Right hindlimb (tissue), 1 donor: ENCODE measurements at places on chromosomes 1 and 21.

DNA sequence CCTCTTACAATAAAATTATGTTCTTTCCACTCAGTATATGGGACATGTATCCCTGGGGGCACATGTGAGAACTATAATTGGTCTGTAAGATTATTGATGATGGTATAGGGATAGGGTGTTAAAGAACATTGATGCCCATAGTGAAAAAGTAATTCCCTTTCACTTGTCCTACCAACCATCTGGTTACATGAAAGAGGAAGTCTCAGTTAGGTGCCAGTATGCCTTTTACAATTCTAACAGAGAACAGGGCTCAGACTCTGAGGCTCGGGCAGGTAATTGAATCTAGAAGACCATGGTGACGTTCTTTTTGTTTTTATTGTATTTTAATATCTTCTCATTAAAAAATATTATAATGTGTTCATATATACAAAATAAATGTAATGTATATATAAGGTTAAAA, 113.6 kb downstream of the FGGY start:
- DNase-seq: no peak

- no peak for DNase-seq
These were observed 69.4 kb downstream of the NID1 start for GRCh38 chr1:235995511-235995910.

DNA sequence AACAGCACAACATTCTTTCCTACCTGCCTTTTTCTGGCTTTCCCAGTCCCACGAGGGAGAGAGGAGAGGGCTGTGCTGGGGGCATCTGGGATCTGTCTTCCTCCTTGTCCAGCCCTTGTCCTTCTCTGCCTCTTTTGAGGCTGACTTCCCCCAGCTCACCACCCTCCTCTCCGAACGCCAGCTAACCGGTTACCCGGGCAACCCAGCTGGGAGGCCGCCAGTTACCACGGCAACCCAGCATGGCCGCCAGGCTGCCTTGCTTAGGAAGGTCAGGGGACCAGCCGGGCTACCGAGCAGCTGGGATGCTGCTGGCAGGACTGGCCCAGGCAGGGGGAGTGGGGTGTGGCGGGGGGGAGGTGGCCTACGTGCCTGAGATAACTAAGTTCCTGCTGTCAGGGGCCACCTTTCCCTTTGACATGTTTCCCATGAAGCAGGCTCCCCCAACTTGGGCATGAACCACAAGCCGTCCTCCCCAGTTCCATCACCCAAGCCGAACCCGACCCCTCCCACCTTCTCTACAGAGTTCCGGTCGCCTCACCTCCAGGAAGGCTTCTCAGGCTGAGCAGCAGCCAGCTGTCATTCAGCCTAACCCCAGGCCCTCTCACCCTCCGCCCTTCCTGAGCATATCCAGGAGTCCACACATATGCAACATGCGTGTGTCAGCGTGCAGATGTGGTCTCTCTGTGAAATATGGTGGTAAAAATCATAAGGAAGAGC, 8.7 kb downstream of the PLEKHA6 start:
- DNase-seq: peak; percentile 91

- peak; percentile 37 for DNase-seq
These were observed 3.7 kb upstream of the SHISAL2A start for GRCh38 chr1:52629325-52629643.

DNA sequence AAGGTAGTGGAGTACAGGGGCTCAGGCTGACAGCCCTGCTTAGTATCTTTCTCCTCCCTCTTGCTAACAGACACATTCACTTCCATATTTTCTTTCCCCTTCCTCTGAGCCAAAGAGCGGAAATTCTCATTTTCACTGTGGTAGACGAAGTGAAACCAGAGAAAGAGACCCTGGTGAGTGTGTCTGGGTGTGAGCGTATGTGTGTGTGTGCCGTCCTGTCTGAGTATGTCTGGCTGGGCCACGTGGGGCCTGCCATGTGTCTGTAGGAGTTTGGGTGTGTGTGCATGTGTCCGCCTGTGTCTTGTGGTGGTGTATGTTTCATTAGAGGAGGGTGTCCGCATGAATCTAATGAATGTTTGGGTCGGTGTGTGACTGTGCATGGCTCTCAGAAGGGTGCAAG, 1.7 kb downstream of the COL8A2 start:
- DNase-seq: no peak

DNA sequence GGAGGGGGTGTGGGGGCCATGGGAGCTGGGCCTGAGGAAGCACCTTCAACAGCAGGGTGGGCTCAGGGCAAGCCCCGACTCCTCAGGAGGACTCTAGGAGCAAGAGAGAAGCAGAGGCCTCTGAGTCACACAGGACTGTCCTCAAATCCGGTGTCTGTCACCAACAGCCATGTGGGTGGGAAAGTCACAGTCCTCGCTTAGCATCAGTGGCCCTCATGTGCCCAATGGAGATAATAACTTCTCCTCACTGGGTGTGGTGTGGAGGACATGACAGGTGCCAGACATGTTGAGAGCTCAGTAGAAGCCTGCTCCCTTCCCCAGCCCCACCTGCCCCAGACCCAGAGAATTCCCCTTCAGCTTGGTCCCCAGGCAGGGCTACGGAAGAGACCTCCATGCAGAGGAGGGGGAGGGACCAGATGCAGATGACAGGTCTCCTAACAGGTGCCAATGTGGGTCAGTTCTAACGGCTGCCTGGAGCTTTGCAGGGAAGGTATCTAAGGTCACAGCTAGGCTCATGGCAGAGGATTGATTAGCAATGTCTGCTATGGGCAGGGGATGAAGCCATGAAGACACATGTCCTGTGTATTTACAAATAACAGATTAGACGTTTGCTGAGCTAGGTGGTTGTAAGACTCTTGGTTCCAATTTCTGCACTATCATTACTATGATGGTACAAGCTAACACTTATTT, 30.2 kb downstream of the TTC39A start:
- no peak for DNase-seq

- peak; percentile 89 for DNase-seq
These were observed at the start of gene METTL25B for GRCh38 chr1:156727926-156728598. METTL25B (plus strand) TSS chr1:156728469; CDS start chr1:156729105, 636 bp downstream.

- DNase-seq: no peak
These were observed 651 bp upstream of the GABRD start for GRCh38 chr1:2018217-2019171.
